ENCODE measurements at places on chromosomes 3 and 15.

- DNase-seq: no peak
Observed at GRCh38 chr3:63975723-63976122, 47.6 kb downstream of the PSMD6 start.

DNA sequence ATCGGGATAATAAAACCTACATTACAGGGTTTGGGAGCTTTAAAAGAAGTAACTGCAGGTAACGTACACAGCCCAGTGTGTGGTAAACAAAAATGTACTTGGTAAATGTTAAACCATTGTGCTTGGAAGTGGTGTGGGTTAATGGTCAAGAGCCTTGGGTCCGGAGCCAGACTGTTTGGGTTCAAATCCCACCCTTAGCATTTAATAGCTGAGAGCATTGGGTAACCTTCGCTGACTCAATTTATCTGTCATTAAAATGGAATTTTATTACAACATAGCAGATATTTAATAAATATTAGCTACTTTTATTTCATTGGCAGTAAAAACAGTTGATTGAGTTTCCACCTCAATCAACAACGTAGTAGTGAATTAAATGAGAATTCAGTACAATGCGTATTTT lies 1.5 kb downstream of the FSTL1 start:
- no peak for DNase-seq

GRCh38 chr3:11464356-11464755 lies 179.4 kb downstream of the VGLL4 start:
- no peak for DNase-seq

GRCh38 chr3:172511783-172512762 lies 11.2 kb downstream of the TNFSF10 start:
- DNase-seq: no peak

DNA sequence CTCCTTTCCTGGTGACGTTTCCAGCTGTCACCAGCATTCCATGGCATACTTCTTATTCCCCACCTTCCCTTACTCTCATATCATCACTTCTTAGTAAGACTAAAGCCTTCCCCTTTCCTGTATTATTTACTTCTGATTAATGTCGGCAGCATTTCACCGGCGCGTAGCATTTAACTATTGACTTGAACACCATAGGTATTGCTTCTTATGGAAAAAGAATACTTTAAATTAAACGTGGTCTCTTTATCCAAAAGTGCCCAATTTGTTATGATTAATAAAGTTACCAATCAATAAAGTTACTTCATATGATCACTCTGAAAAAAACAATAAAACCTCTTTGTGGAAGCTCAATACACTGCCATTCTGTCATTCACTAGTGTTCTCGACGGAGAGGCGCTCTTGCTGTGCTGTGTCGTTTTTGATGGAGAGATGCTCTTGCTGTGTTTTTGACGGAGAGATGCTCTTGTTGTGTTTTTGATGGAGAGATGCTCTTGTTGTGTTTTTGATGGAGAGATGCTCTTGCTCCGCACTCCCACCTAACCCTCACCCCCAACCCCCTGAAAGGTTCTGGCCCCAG lies 165.0 kb downstream of the XXYLT1 start:
- DNase-seq: no peak

- DNase-seq: no peak
Observed at GRCh38 chr3:5144316-5144994, 22.4 kb downstream of the ARL8B start.

DNA sequence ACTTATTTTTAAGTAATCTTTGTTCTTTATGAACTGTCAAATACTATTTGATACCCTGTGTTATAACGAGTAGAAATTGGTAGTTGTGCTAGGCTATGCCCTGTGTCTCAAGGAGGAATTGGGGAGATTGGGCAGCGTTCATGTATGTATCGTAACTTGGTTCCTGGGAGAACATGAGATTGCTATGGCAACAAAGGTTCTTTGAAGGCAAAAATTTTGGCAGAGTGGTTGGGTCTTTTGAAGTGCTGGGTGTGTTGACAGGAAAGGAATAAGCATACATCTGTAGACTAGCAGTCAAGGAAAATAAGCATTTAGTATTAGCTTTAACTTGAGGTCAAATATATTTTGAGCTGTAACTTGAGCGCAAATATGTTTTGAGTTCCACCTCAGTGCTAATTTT lies 45.3 kb downstream of the TCF12 start:
- no peak for DNase-seq

GRCh38 chr3:37668431-37668817 lies 193.3 kb upstream of the CTDSPL start:
- no peak for DNase-seq

DNA sequence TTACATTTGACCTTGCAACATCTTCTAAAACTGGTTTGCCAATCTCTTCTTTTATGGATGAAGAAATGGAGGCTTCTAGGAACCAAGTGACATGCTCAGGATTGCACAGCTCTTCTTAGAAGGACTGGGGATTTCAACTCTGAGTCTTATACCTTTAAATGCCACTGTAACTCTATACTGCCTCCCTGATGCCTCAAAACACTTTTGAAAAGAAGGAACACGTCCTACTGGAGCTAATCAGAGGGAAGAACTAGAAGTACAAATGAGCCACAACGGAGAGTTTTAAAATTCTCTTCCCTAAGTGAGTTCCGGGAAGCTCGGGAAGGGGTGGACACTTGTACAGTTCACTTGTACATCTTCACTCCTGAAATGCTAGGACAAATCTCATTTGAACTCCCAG lies 949 bp upstream of the MITF start:
- no peak for DNase-seq

DNA sequence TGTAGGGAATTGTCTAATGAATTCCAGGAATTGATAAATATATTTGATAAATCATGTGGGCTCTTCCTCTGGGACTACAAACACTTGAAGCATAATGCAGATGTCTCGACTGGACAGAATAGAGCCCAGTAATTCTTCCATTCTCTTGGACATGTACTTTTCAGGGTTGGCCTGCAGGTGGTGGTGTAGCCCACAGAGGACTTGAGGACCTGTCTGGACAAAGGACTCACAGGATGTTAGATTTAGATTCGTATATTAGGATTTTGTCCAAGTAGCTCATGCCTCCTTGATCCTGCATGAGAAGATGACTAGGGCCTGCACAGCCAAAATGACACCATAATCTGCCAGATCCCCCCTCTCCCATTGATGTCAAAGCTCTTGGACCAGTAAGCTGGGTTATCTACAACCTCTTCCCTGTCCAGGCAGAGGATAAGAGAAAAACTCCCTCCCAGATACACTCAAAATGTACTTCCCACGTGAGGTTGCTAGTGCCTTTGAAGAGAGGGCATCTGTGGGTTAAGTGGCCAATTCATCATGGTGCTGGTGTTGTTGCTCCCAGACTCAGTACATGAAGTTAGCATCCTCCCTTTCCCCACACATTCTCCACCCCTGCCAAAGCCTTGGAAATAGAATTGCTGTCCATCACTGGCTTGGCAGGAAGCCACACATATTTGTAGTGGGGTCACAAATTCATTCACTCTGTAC lies 88.6 kb upstream of the ZNF280D start:
- peak; percentile 2 for DNase-seq

DNA sequence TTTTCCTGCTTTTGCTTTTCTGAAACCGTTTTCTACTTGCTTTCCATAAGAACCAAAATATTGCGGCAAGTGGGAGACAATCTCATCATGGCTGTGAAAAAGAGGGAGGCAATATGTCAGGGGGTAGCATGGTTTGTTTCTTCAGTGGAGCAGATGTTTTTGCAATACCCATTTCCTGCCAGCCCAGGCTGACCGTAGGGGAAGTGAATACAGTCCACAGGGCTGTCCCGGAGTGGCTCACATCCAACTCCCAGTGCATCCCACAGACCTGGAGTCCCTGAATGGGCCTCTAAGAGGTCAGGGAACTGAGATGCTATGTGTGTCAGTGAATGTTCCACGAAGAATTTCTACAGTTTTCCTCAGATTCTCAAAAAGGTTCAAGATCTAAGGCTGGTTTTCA lies 69.6 kb downstream of the EPHB1 start:
- no peak for DNase-seq

GRCh38 chr15:98842973-98843285 lies 164.7 kb downstream of the PGPEP1L start:
- DNase-seq: no peak
